ENCODE measurements at places on chromosomes 3 and 15. TPM values are rescaled to one million over a fixed set of nuclear protein-coding genes. Genes with fewer than 3 reads are reported as not detected.

CLDN18 gene
- total RNA-seq = not detected

MELTF gene
- 0.40 TPM for total RNA-seq

SNURF gene
- total RNA-seq = 42.7 TPM

GRCh38 chr15:84752700-84753099 is 4.3 kb downstream of the ZNF592 start:
- DNase-seq = peak; percentile 14

DNA sequence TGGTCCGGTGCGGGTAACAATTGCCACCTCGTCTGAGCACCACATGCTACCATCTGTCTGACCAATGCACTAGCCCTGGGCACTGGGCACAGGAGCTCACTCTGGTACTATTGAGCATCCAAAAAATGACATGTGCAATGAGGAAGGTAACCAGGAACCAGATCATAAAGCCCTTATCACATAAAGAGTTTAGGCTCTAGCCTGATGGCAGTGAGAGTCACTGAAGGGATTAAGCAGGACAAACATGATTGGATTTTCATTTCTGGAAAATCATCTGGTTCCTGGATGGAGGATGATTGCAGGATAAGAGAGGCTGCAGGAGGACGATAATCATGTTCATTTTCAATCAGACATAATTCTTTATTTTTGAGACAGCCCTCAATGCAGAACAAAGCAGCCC is 12.4 kb downstream of the NDUFB4 start:
- DNase-seq = no peak

DNA sequence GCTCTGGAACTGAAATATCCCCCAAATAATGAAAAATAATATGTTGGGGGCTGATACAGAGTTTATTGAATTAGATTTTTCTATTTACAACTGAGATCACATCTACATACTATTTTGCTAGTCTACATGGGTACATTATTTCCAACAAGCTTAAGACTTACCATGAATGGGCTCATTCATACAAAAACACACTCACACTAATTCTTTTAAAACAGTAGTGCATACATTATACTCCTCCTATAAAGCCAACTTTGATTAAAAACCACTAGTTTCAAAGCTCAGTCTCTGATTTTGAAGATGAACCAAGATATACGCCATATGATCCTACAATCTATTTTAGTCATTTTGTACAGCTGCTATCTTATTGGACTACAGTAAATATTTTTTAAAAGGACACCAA is 24.9 kb downstream of the TSPAN3 start:
- no peak for DNase-seq

DNA sequence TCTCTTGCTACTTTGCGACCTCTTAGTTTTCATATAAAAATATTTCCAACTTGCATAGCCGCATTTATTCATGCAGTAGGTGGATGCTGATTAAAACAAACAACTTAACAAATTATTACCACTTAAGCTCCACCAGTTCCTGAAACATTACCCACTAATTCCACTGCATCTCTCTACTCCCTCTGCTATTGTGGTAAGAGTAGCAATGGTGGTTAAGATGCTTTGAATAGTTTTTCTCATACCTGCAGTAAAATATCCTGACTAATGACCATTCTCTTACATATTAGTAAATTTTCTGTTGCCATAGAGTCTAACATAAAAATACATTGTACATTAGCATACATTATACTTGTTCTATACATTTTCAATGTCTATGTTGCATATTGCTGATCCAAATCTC is 397.6 kb upstream of the PLSCR5 start:
- no peak for DNase-seq

- no peak for DNase-seq
These were observed 613.5 kb downstream of the EDEM1 start for GRCh38 chr3:5800965-5801364.

All from lung microvascular endothelial cell (primary cell).